ENCODE measurements at places on chromosomes 5 and 9.

DNA sequence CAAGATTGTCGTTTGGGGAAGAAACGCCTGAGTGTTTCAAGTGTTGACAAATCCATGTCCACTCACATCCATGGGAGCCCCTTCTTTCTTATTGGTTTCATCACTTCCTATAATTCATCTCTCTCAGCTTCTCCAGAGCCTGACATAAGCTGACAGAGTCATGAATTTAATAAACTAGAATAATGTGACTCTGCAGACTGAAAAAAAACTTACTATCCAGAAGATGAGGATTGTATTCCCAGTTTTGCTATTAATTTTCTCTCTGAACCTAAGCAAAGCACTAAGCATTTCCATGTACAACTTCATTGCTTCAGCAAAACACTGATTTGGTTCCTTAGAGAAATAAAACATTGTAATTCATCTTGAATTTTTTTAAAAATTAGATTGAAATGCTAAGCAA, 691.8 kb downstream of the MTRR start:
- no peak for DNase-seq

DNA sequence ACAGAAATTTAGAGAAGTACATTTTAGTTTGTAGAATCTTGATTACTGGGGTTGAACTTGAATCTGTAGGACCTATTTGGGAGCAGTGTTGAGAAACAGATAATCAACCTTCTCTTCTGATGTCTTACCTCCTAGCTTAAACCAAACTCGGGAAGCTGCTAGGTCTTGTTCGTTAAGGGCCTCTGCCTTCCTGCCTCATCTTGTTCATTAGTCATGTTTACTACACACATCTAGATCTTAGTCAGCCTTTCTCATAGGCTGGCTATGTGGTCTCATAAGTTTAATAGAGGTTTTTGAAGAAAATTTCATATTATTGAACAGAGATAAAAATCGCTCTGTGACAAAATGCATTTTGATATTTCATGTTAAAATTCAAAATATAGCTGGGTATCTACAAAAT, 331.0 kb upstream of the EDIL3 start:
- no peak for DNase-seq

- DNase-seq = no peak
Measured at GRCh38 chr9:125843646-125844045, 96.5 kb downstream of the PBX3 start.

DNA sequence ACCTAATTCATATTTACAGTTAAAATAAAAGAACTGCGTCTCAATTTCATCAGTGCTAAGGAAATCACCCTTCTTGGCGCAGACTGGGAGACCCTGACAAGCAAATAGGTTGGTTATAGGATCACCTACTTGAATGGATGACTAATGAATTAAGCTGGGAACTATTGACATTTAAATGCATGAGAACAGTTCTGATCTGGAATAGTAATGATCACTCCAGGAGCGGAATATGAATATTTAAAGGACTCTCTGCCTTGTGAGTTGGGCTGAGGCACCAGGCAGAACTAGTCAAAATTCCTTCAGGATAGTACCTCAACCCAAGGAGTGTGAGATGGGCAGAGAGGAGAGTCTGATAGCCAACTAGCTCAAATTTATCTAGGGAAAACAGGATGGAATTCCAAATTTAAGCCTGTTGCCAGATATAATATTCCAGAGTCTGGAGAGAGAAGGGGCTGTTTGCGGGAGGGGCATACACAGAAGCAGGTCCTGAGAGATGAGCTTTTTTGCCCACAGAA, 364.4 kb downstream of the CSNK1G3 start:
- DNase-seq = no peak

DNA sequence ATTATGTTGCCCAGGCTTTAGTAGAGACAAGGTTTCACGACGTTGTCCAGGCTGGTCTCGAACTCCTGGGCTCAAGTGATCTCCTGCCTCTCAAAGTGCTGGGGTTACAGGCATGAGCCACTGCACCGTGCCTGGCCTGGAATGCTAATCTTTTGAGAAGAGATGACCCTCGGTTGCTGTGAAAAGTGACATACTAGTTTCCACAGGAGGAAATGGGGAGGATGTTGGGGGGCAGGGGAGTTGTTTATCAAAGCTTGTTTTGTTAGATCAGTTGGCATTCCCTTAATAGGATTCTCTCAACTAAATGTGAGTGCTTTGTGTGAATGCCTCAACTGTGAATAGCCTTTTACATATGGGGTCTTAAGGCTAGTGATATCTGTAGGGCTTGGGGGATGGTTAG, 16.4 kb upstream of the MATR3 start:
- DNase-seq = no peak

GRCh38 chr5:123549256-123549904, 37.4 kb downstream of the CSNK1G3 start:
- no peak for DNase-seq

Measured in kidney epithelial cell (primary cell).